Stimulated activated CD8-positive, alpha-beta memory T cell treated with anti-CD3 and anti-CD28 coated beads, Interleukin-7, amount 100 ng/mL, for 48 hours (primary cell): ENCODE measurements at places on chromosomes 2 and 18.

DNA sequence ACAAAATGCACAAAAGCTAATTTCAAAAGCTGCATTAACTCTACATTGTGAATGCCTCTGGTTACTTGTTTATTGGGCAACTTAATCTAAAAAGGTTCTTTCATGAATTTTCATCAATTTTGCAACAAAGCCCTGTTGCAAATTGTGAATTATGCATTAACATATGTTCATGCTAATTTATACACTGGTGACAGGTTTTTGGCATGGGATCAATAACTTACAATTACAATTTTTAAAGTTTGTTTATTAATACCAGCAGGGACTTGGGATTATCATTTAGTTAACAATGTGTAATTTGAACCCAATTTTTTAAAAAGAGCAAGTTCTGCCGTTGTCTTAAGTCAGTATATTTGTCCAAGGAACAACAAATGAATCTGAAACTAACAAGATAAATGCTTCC, 183.6 kb downstream of the DCC start:
- DNase-seq: no peak

DNA sequence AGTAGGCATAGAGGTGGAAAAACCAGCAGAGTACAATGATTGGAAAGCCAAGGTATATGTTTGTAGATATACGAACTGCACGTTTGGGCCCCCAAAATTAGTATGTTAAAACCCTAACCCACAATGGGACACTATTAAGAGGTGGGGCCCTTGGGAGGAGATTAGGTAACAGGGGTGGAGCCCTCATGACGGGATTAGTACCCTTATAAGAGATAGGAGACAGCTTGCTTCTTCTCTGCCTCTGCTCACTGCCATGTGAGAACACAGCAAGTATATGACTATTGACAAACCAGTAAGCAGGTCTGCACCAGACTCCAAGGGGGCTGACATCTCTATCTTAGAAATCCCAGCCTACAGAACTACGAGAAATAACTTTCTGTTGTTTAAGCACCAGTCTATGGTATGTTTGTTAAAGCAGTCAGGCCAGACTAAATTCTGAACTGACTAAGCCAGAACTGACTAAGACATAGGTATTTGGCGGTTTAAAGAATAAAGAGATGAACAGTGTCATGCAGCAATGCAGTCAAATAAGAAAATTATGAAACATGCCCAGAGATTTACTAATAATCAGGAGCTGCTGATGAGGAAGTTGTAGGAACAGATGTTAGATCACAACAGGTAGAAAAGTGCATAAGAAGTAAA, 182.9 kb downstream of the DYM start:
- DNase-seq: no peak

- DNase-seq: no peak
Measured at GRCh38 chr2:1717113-1717512, 27.2 kb downstream of the PXDN start.

- DNase-seq: no peak
Measured at GRCh38 chr18:61735564-61736102, 157.2 kb downstream of the RNF152 start.

- DNase-seq: no peak
Measured at GRCh38 chr2:39487398-39488250, 50.5 kb upstream of the MAP4K3 start.

DNA sequence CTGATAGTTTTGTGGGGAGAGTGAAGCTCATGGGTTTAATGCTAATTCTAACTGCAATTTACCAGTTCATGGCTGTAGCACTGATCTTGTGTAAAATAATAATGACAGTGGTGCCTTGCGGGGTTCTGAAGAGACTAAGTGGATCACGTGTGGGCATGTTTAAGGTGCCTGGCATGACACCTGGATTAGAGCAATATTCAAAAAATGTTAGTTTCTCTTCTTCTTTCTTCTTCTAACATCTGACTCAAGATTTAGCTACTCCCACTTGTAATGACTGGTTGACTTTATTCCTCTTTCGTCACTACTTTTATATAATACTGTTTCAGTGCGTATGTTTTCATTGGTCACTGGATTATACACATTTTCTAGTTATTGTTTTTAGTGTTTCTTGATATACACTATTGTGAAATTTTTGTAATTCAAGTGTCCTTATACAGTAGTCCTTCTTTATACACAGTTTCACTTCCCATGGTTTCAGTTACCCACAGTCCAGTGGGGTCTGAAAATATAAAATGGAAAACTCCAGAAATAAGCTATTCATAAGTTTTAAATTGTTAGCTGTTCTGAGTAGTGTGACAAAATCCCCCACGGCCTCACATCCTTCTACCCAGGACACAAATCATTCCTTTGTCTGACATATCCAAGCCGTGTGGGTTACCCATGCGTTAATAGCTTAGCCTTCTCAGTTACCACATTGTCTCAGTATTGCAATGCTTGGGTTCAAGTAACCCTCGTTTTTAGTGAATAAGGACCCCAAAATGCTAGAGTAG, 662.2 kb upstream of the CNTNAP5 start:
- DNase-seq: no peak

GRCh38 chr2:151363709-151364108, 6.3 kb downstream of the TNFAIP6 start:
- DNase-seq: no peak

GRCh38 chr18:53458944-53459580, 765.4 kb downstream of the MBD2 start:
- no peak for DNase-seq

DNA sequence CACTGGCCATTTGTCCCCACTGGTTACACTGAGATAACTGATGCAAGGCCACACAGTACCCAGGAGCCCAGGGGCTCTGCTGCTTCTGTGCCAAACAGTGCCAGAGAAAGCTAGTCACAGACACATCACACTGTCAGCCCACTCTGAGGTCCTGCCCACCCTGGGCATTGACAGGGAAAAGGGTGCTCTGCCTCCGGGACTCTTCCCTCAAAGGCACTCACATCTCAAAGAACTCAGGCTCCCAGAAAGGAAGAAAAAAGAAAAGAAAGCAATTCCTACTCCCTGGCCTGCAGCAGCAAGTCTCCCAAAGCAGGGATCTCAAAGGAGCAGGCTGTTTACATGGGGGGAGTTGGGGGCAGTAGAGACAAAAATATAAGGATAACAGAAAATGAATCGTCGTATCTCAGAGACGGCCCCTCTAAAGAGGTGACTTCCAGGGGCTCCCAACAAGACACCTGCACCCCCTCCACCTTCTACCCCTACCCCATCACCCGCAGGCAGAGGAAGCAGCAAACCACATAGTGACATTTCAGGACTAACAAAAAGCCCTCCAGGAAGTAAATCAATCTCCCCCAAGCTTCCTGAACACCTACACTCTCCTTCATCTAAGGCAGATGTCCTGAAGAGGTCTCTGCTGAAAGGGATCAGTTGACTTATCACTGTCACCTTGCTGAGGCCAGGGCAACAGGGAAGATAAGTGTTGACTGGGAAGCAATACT, 247.6 kb downstream of the TNS1 start:
- no peak for DNase-seq

DNA sequence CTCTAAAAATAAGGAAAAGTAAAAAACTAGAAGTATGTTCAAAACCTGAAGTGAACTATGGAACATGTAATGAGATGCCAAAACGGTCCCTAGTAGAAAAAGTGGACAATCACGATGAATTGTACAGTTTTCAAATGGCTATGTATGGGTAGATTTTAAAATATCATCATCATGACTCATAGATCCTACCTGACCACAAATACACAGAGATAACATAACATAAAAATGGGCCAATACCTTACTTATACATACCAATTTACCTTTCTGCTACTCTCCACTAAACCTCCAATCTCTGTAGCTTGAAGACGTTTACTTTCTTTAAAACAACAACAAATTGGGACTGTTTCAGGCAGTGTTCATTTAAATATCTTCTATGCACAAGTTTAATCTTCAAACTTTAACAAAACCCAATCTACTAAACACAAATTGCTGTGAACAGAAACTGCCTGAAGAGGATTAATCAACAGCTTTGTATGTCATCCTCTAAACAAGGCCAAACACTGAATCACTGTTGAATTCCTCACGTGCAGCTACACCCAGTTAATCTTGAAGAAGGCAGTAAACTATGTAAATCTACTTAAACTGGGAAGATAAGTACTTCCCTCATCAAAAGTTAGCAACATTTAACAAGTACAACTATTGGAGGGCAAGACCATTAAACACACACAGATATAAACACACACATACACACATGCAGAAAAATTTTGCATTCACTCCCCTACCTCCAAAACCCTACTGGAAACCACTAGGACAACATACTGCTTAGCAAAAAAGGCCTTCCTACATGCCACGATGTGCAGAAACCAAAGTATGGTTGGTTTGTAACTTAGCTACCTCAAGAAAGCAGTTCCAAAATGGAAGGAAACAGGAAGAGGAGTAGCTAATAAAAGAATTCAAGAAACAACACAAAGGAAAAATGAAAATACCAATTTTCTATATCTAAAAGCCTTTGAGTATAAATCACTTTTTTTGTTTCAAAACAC, 90.3 kb downstream of the RBMS1 start:
- no peak for DNase-seq

DNA sequence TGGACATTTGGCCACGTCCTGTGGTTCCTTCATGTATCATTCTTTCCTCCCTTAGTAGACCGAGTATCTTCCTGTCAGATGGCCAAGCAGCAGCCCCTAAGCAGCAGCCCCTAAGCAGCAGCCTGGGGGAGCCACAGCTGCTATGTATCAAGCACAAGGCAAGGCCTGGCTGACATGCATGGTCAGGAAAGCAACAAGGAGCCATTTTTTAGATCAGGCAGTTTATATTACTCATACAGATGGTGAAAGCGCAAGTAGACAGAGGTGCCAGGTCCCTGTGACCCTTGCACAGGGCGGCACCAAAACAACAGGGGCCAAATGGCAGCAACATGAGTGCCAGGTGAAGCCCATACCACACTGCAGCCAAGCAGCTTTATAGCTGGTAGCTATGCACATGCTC, 22.1 kb downstream of the CHCHD5 start:
- no peak for DNase-seq

- DNase-seq: no peak
Measured at GRCh38 chr2:221502270-221503010, 69.7 kb downstream of the EPHA4 start.

- DNase-seq: no peak
Measured at GRCh38 chr2:134152045-134153010, 101.5 kb upstream of the MGAT5 start.

DNA sequence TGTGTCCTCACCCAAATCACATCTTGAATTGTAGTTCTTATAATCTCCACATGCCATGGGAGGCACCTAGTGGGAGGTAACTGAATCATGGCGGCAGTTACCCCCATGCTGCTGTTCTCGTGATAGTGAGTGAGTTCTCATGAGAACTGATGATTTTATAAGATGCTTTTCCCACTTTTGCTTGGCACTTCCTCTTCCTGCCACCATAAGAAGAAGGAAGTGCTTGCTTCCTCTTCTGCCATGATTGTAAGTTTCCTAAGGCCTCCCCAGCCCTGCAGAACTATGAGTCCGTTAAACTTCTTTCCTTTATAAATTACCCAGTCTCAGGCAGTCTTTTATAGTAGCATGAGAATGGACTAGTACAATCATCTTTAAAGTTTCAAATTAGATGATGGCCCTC, 902.4 kb upstream of the PIK3C3 start:
- no peak for DNase-seq

DNA sequence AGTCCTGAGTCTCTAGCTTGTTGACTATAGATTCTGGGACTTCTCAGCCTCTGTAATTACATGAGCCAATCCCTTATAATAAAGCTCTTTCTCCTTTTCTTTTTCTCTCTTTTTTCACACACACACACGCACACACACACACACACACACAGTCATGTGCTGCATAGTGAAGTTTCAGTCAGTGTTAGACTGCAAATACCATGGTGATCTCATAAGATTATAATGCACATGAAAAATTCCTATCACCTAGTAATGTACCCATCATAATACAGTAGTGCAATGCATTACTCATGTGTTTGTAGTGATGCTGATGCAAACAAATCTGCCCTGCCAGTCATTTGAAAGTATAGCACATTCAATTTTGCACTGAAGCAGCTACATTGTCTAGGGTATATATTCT, 558.2 kb downstream of the SUCLG1 start:
- DNase-seq: no peak

GRCh38 chr2:133377021-133377481, 191.2 kb downstream of the NCKAP5 start:
- DNase-seq: no peak

DNA sequence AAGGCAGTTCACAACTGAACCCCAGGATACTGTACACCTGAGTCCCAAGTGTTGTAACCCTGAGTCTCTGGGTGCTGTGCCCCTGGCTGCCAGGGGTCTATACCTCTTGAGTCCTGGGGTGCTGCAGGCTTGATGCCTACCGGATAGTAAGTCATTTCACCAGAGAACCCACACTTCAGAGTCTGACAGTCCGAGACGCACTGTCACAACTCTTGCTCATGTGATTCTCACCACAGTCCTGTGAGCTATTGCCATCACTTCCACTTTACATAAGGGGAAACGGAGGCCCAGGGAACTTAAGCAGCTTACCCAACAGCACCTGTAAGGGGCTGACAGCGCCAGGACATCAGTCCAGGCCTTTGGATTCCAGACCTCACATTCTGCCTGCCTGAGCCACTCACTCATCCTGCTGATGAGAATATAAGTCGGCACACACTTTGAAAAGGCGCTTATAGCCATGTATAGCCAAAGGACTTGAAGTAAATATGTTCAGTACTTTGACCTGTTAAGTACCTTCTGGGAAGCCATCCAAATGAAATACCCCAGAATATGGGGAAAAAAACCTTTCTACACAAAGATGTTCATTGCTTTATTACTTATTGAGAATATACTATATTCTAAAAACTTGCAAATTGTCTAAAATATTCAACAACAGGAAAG, 180.7 kb upstream of the ID2 start:
- no peak for DNase-seq

- no peak for DNase-seq
Measured at GRCh38 chr2:20430461-20431300, 16.2 kb upstream of the RHOB start.

DNA sequence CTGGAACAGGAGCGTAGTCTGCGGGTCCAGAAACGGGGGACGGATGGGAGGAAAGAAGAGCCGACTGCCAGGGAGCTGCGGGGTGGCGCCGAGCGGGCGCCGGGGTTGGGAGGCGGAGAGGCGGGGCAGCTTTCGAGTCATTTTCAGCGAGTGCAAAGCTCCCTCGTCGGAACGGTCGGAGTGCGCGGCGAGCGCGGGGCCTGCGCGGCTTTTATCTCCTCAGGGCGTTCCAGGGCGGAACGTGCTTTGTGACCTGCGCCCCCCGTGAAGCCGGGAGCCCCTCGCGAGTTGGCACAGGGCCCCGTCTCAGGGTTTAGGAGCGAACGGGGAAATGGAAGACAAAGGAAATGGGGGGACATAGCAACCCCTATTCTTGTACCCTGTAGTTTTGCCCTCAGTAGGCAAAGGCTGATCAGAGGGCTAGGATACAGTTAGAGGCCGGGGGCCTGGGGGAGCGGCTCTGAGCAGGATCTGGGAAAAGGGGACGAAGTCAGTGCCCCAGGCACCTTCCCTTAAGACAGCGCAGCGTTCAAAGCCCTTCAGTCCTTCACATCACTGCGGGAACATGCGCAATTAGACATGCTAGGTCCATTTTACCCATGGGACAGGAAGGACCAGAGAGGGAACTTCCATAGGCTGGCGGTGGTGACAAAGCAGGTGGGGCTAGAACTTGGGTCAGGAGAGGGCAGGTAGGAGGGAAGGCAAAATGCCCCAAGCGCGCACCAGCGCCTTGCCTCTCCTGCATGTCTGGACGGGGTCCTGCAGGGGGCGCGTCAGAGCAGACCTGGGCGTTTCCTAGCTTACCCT, 60.1 kb upstream of the IL1RL1 start:
- no peak for DNase-seq
